ENCODE measurements at places on chromosomes 5 and 9. TPM values are rescaled to one million over a fixed set of nuclear protein-coding genes. Genes with fewer than 3 reads are reported as not detected.

The CDKN2B gene
- total RNA-seq = 9.1 TPM

The POU4F3 gene
- total RNA-seq = 0.10 TPM

The PLPPR1 gene
- total RNA-seq = not detected

The PCDHGA7 gene
- 4.6 TPM for total RNA-seq

The GABRG2 gene
- not detected for total RNA-seq

The UBE2QL1 gene
- total RNA-seq = not detected

The C7 gene
- total RNA-seq = 0.67 TPM

The SHISAL2B gene
- not detected for total RNA-seq

The IFNB1 gene
- total RNA-seq = not detected

The PCDHA6 gene
- 0.33 TPM for total RNA-seq

The TAF1L gene
- not detected for total RNA-seq

The PLCXD3 gene
- total RNA-seq = 0.33 TPM
